ENCODE measurements at places on chromosomes 2 and 18. TPM values are rescaled to one million over a fixed set of nuclear protein-coding genes. Genes with fewer than 3 reads are reported as not detected.

GRCh38 chr2:66034467-66034866 lies 400.5 kb upstream of the MEIS1 start:
- no peak for DNase-seq

- DNase-seq, result no peak
These were observed 18.6 kb upstream of the ACOXL start for GRCh38 chr2:110713513-110714362.

PIEZO2 gene
- total RNA-seq, result not detected

LCT gene
- total RNA-seq, result 0.79 TPM

GRCh38 chr2:98833172-98833916 lies 102.4 kb upstream of the MGAT4A start:
- no peak for DNase-seq

- DNase-seq, result no peak
These were observed 92.2 kb upstream of the PID1 start for GRCh38 chr2:229363185-229363814.

- DNase-seq, result peak; percentile 7
These were observed 13.9 kb upstream of the MLPH start for GRCh38 chr2:237472909-237473877.

CXCR2 gene
- 0.20 TPM for total RNA-seq

DNA sequence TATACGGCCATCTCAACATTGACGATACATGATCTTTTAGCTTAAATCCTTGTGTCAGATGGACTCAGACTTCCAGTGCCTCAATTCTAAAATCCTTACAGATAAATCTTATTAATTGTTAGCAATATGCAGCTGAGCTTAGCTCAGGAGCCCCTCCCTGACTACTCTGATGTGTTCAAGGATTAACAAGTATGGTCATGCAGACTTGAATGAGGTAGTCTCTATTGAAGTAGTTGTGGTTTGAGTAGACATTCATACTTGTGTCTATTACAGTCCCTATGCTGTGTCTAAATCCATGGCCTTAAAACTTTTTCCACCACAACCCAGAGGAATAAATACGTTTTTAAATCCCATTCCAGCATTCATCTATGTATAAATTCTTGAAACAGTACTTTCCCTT lies 119.5 kb downstream of the NUP35 start:
- no peak for DNase-seq

- no peak for DNase-seq
These were observed 61.3 kb downstream of the SPRED2 start for GRCh38 chr2:65371074-65371434.

GRCh38 chr2:112108178-112108832 lies 29.9 kb upstream of the FBLN7 start:
- DNase-seq, result no peak

DNA sequence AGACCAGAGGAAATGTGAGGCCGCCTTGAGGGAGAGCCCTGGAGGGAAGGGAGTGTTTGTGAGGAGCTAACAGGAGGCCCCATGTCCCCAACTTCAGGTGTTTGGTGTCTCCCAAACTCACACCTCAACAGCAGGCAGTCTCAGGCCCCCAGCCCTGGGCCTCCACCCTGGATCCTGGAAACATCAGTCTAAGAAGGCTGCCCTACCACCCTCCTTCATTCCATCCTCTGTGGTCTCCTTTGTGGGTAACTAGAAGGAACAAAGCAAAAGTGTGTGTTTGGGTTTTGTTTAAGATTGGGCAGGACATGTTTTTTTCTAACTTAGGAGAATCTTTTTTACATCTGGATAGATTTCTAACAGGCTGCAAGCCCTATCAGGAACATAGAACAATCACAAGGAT lies 404.3 kb downstream of the BCL11A start:
- no peak for DNase-seq

ADD2 gene
- 9.7 TPM for total RNA-seq

INPP5D gene
- total RNA-seq, result 106 TPM

TACR1 gene
- not detected for total RNA-seq

DNA sequence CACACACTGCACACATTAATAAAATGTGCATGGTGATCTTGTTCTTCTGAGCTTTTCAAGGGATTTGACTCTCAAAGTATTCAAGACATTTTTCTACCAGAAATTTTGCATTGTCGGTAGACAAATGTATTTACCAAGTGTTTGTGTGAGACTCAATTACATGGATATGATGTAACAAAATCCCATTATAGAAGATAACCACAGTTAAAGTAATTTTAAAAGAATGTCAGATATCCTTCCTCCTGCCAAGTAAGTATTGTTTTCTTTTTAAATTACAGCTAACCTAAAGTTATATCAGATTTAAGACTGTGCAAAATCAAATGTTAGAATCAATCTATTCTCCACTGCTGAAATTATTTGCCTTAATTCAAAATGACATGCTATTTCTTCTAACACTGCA lies 1344.5 kb upstream of the CHAC2 start:
- no peak for DNase-seq
